ENCODE measurements at places on chromosomes 11 and 22. TPM values are rescaled to one million over a fixed set of nuclear protein-coding genes. Genes with fewer than 3 reads are reported as not detected.
A peak's percentile ranks its signal among the peaks of the same experiment; 100 is the strongest.

- H3K27me3 ChIP-seq, result peaks cover 4% of the 10 kb centered on the region
- DNase-seq, result peak; percentile 67
- H3K4me1 ChIP-seq, result no peaks in the 10 kb centered on the region
- H3K36me3 ChIP-seq, result no peaks in the 10 kb centered on the region
Measured at GRCh38 chr11:36265793-36266628, 23.2 kb downstream of the COMMD9 start.

- DNase-seq, result no peak
- H3K4me1 ChIP-seq, result no peaks in the 10 kb centered on the region
- no peaks in the 10 kb centered on the region for H3K36me3 ChIP-seq
- no peak overlapping the region for H3K4me3 ChIP-seq
- H3K27ac ChIP-seq, result no peak overlapping the region
Measured at GRCh38 chr11:120746376-120746775, 234.8 kb downstream of the GRIK4 start.

- peaks cover 33% of the 10 kb centered on the region for H3K4me1 ChIP-seq
- H3K4me3 ChIP-seq, result no peak overlapping the region
- H3K27me3 ChIP-seq, result no peaks in the 10 kb centered on the region
- peak; percentile 67 for DNase-seq
Measured at GRCh38 chr22:38204784-38205183, 3.0 kb downstream of the MAFF start.

TRIM49C gene
- polyA plus RNA-seq, result not detected

SLC25A45 gene
- 50.8 TPM for polyA plus RNA-seq
